ENCODE measurements at places on chromosomes 4 and X. TPM values are rescaled to one million over a fixed set of nuclear protein-coding genes. Genes with fewer than 3 reads are reported as not detected.

GRCh38 chr4:162265802-162266201 is 102.0 kb upstream of the FSTL5 start:
- DNase-seq = no peak

- DNase-seq = peak; percentile 36
Observed at GRCh38 chrX:47637546-47638195, 7.9 kb upstream of the CFP start.

GRCh38 chrX:47361538-47362511 is 8.6 kb upstream of the ZNF157 start:
- no peak for DNase-seq

- no peak for DNase-seq
Observed at GRCh38 chr4:71932941-71933340, 98.9 kb upstream of the NPFFR2 start.

GRCh38 chr4:110442788-110443187 is 33.2 kb upstream of the ENPEP start:
- no peak for DNase-seq

- DNase-seq = no peak
Observed at GRCh38 chr4:98482847-98483806, 175.3 kb downstream of the TSPAN5 start.

Gene TLR6
- 1.2 TPM for total RNA-seq

Gene SMIM9
- total RNA-seq = not detected

Gene CENPVL2
- not detected for total RNA-seq

Gene PWWP3B
- not detected for total RNA-seq

Gene ERAS
- not detected for total RNA-seq

Gene VSIG4
- total RNA-seq = 1.8 TPM

Data from naive thymus-derived CD4-positive, alpha-beta T cell (primary cell).